ENCODE measurements at places on chromosomes 4 and X.

GRCh38 chrX:133926099-133926498 is 59.3 kb downstream of the GPC3 start:
- DNase-seq: no peak

DNA sequence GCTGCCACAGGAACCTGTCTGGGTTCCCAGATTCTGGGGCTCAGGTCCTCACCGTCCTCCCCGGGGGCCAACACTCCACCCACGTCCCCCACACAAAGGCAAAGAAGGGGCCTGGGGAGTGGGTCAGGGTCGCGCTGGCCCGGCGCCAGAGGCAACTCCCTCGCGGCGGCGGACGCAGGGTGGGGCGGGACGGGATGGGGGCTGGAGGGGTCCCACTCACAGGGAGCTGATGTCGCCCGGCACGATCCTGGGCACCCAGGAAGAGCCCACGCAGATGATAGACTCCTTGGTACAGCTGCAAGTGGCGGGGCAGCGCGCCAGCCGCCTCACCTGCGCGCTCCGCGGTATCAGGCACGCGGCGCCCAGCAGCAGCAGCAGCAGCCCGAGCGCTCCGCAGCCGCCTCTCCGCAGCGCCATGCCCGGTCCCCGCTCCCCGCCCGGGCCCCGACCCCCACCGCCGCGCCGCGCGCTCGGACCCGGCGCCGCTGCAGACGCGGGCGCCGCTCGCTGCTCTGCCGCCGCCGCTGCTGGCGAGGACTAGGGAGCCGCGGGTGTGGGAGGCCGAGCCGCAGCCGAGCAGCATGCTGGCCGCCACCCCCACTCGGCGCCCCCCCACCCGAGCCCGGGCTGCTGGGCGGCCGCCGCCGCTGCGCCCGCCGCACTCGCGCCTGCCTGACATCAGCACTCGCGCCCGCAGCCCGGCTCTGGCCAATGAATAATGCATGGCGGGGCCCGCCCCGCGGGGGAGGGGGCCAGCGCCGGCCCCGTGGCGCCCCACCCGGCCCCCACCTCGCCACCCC is at the start of gene LGI2:
Gene LGI2 (minus strand): TSS at position 670 of the 800 bp plus-strand sequence. CDS start 253 bp downstream, at position 417.
- DNase-seq: peak; percentile 72

- no peak for DNase-seq
These were observed 200.7 kb upstream of the NPY2R start for GRCh38 chr4:155007660-155008176.

DNA sequence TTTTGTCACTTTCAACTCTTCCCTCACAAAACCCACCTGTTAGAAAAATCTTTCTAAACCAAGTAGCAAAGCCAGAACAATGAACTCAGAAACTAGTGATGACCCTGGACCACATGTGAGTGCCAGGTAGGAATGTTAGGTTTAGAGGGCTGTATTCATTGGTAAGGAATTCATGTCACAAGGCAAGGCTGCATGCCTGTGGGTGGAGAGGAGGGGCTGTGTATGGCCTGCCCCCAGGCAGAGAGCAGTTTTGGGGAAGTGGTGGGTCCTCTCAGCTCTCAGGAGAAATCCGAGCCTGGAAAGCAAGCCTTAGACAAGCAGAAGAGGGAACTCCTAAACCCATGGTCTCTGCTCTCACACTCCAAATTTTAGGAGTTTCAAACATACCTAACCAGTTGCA is 2.4 kb downstream of the RNF175 start:
- no peak for DNase-seq

DNA sequence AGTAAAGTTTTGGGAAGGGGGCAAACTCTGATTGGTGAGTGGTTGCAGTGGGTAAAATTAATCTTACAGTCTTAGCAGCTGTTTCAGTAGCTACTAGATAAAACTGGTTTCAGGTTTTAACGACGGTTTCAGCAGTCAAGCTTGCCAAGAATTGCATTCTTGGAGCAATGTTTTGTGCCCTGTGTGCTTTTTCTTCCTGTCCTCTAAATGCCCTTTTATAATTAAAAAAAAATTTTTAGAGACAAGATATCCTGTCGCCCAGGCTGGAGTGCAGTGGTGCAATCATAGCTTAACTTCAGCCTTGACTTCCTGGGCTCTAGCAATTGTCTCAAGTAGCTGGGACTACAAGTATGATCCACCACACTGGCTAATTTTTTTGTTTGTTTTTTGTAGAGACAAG is 6.3 kb upstream of the PPEF2 start:
- DNase-seq: no peak

DNA sequence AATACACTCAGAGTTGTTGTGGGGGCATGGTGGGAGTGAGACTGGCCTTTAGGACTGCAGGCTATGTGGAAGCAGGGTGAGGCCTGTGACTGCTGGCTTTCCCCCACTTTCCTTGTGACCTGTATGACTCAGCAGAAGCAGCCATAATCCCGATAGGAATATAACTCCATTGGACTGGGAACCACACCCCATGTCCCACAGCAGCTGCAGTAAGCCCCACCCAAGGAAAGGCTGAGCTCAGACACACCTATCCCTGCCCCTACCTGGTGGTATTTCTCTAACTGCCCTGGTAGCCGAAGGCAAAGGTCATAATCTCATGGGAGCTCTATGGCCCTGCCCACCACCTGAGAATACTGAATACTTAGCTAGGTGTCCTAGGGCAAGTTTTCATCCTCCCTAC is 169.3 kb downstream of the GC start:
- no peak for DNase-seq

DNA sequence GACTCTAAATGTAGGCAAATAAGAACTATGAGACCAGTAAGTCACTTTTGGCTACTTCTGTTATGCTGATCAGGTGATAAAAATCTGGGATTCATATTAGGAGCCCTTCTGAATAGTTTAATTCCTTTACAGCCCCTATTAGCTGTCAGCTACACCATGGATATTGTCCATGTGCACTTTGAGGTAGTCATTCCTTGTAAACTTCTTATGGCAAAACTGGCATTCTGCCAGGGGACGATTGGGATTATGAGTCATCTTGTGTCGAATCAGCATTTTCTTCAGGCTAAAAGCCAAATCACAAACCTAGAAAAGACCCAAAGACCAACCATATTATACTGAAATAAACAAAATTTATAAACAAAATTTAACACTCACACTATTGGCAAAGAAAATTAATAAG is 227.6 kb downstream of the PRDM5 start:
- DNase-seq: peak; percentile 11

GRCh38 chr4:113052379-113052951 is 3.0 kb downstream of the ANK2 start:
- peak; percentile 88 for DNase-seq

DNA sequence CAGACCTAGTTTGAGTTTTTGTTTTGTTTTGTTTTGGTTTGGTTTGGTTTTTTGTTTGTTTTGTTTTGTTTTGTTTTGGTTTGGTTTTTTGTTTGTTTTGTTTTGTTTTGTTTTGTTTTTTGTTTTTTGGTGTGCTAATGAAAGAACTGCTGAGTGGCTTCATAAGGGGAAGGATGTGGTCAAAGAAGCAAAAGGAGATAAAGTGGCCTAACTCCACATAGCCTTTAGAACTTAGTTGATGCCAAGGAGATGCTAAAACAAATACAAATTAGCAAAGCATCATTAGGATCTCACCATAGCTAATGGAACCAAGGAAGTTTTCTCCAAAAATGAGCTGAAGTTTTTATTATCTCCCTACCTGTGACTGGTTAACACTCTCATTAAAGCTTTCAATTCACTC is 44.6 kb upstream of the TMEM164 start:
- DNase-seq: no peak

DNA sequence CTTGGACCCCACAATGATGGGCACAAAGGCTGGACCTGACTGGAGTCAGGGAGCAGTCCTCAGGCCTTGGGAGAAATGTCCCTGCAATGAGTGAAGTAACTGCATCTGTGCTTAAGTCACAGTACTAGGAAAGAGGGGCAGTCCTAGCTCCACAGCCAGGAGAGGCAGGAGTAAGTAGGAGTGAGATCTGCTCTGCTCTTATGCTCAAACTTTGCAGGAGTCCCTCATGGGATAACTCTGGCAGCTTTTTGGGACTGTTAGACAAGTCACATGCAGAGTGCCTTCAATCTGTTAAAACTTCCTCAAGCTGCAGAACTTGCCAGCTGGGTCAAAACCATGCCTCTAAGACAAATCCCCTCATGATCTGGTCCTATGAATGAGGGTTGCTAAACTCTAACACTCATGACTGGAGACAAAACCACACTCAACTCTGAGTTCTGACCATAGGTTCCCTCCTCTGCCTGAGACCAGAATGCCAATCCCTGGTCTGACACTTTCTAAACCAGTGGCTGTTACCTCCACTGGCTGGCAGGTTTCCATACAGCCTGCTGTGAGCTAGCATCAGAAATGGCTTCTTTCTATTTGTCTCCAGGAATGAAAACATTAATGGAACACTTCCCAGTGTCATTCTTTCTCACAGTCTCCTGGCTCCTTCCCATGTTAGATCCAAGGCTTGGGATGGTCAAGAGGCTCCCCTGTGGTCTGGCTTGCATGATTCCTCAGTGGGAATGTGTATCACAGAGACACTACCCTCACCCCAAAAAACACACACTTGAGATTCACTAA is 819.3 kb downstream of the PCDH7 start:
- DNase-seq: peak; percentile 0

GRCh38 chrX:39507617-39508299 is 590.0 kb downstream of the BCOR start:
- DNase-seq: no peak
